Myocyte (in vitro differentiated cells): ENCODE measurements at places on chromosomes 1 and 21.

DNA sequence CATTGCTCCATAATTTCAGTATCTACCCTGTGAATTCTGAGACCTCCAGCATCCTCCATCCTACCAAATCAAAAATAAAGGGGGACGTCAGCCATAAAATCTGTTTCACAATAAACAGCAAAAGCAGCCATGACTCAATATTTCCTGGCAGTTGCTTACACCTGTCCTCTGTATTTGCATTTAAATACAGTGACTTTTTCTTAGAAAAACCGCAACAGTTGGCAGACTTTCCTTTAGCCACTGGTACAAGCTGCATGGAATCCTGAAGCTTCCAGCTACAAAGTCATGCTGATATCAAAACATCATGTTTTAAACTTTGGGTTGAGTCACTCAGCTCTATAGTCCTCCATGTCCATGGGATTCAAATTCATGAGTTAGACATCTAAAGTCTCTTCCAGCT is 278.0 kb upstream of the KAZN start:
- DNase-seq, result peak; percentile 93

DNA sequence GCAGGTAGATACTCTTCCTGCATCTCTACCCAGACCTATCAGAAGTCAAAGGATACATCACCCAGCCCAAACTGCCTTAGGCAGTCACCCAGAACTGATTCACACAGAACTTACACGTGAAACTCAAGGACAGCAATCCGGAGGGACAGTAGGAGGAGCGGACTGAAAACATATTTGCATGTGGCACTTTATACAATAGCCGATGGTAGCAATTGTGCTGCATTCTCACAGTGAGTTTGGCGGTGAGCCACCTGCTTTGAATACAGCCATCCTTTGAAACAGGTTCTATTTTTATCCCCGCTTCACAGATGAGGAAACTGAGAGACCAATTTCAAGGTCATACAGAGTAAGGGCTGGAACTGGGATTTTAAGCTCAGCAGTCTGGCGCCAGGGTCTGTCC is 69.5 kb downstream of the EDEM3 start:
- peak; percentile 5 for DNase-seq

DNA sequence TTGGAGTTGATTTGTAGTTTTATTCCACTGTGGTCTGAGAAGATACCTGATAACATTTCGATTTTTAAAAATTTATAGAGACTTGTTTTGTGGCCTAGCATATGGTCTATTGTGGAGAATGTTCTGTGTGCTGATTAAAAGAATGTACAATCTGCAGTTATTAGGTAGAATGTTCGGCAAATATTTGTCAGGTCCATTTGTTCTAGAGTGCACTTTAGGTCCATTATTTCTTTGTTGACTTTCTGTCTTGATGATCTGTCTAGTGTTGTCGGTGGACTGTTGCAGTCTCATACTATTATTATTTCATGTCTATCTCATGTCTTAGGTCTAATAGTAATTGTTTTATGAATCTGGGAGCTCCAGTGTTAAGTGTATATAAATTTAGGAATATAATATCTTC is 116.8 kb downstream of the NME7 start:
- no peak for DNase-seq

DNA sequence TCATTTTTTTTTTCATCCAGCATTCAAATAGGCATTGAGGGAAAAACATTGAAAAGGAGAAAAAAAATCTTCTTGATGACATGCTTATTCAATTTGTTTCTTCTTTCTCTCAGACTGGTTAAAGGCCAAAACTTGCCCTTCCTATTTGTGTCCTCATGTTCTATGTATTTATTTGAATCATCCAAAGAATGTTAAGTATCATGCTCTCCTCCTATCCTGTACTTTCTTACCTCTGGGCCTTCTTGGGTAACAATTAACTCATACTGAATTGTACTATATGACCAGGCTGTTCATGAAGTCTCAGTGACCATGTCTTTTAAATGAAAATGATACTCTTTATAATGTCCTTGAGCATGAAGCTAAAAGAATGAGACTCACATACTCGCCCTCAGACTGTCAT is 36.5 kb upstream of the DENND1B start:
- no peak for DNase-seq
